ENCODE measurements at places on chromosomes 3 and 15.

DNA sequence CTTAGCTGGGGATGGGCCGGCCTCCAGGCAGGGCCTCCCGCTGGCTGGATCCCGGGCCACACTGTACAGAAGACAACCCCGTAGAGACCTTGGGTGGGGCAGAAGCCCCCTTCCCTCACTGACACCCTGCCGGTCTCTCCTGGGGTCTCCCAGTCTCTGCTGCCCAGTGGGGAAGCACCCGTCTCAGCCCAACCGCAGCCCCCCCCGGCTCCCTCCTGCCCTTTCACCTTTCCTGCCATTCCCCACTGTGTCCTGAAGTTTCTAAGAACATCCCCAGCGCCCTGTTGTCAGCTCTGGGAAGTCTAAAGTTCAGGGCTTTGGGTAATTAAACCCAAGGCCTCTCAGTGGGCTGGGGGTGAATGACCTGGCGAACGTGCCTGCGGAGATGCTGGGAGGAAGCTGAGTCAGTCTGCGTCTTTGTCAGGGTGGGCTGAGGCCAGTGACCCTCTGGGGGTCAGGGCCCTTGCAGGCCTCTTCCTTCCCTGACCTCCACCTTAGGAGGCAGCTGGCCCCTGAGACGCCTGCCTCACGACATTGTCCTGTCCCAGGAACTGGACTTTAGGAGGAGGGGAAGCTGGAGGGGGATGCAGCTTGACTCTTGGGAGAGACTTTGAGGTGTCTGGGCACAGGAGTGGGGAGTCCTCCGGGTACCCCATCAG, 1.4 kb upstream of the SLC51A start:
- no peak for DNase-seq

DNA sequence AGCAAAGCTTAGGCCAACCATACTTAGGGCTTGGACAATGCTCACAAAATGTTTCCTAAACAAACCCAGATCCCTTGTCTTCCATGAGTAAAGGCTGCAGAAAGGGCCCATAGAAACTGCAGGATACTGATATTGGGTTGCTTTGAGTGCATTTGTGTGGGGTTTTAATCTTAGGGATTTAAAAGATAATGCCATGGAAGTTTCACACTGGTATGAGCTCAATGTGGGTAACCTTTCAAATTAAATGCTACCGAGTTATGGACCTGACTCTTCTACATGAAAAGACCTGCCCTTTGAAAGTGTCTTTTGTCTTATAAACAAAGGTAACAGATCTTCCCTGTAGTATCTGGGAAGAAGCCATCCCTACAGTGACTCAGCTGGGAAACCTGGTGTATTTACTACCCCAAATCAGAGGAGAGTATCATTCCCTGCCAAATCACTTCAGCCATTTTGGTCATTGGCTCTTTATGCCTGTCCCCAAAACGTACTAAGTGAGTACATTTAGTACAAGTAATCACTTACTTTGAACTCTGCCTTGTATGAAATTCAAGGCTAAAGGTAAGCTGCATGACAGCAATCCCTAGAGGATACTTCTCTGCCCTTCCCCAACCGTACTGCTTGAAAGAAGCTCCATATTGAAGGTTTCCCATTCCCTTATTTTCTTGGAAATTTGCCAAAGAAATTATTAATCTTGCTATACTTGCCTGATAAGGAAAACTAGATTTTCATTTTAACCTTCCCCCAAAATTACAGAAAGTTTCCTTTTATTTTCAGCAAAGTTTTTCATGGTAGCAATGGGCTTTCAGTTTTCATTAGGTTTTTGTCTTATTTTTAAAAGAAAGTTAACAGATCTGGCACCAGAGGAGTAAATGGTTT, 7.2 kb downstream of the TM4SF1 start:
- no peak for DNase-seq

DNA sequence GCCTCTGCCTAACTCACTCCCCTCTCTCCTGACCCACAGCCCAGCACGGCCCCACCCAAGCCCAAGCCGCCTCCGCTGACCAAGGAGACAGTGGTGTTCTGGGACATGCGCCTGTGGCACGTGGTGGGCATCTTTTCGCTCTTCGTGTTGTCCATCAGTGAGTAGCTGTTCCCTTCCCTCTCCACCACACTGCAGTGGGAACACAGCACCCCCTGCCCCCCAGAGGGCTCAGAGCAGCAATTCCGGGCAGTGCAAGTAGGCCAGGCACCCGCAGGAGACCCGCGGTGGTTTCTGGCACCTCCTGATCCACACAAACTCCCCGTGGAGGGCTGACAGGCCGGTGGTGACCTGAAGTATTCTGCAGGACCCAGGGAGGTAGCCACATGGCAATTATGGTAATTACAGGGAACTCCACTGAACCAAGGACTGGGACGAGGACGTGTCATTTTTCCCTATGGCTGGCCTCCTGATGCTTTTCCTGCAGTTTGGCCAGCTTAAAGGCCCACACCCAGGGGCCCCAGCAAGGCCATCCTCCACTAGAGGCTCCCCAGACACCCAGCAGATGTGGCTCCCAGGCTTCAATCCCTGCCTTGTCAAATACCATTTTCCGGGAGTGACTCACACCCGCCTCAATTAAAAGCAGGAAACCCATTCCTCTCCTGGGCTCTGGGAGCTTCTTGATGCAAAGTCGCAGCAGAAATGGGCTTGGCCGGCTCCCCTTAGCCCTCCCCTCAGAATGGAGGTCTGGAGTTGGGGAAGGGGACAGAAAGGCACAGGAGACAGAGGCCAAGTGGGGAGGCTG, 4.8 kb downstream of the TMIE start:
- DNase-seq = no peak

- DNase-seq = no peak
Measured at GRCh38 chr3:101867511-101867910, 18.2 kb downstream of the NFKBIZ start.

DNA sequence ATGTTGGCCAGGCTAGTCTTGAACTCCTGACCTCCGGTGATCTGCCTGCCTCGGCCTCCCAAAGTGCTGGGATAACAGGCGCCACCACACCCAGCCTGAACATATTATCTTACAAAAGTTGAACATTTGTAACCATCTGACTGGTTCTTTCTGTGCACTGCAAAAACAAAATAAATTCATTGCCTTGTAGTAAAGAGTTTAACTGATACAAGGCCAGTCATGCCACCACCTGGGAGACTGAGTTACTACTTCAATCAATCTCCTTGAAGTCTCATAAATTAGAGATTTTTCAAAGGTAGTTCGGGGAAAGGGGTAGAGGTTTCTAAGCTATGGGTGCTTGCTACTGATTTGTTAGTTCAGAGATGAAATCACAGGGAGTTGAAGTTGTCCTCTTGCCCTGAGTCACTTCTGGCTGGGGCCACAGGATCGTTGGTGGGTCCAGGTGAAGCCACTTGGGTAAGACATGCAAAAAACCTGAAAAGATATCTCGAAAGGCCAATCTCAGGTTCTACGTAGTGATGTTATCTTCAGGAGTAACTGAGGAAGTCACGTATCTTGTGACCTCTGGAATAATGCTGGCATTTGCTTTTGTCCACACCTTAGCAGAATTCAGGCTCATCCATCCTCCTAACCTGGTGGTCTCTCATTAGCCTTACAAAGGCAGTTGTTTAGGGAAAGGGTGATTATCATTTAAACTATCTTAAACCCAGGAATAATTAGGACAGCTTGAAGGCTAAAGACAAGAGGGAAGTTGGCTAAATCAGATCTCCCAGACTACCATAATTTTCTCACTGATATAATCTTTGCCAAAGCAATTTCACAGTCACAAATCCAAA, 33.7 kb downstream of the ZBTB11 start:
- DNase-seq = no peak

GRCh38 chr3:57794951-57795350, 38.8 kb downstream of the SLMAP start:
- no peak for DNase-seq

Data from GOT3 (cell line).